Cortex of kidney (tissue), 1 donor: ENCODE measurements at places on chromosomes 4 and X.

- DNase-seq = no peak
Measured at GRCh38 chr4:138200236-138200590, 41.9 kb downstream of the SLC7A11 start.

GRCh38 chrX:35622040-35622439 is 176.1 kb upstream of the MAGEB16 start:
- DNase-seq = no peak

- DNase-seq = no peak
Measured at GRCh38 chr4:52054254-52054653, 3.1 kb downstream of the SPATA18 start.

DNA sequence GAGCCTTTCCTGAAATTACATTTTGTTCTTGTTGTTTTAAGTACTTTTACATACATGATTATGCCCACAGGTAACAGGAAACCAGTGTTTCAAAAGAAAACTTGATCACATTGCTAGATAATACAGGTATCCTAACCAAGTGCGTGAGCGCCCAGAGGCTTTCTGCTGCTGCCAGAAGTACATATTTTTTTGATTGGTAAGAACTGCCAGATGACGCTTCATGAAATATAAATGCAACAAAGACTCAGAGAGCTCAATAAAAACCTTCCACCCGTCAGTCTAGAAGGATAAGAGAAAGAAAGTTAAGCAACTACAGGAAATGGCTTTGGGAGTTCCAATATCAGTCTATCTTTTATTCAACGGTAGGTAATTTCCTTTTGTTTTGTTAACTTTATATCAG is at the start of gene EPGN:
Gene EPGN (plus strand): TSS at position 256 of the 400 bp plus-strand sequence. CDS start 64 bp downstream, at position 320.
- DNase-seq = no peak

GRCh38 chrX:87813566-87813965 is 296.0 kb downstream of the KLHL4 start:
- DNase-seq = no peak

DNA sequence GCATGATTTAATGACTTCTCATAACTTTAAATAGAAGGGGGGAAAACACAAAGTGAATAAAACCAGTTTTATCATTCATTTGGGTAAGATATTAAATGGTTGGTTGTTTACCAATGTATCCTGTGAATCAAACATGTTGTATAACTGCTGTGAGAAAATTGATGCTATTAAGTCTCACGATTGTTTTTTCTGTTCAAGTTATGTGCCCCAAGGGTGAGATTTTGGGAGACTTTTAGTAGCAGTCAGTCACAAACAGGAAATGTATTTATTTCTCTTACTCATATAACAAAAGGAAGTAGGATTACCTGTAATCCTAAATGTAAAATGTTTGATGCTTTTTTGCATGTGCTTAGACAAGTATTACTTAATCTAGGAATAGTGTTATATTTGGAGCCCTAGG is 39.2 kb downstream of the MTHFD2L start:
- no peak for DNase-seq

DNA sequence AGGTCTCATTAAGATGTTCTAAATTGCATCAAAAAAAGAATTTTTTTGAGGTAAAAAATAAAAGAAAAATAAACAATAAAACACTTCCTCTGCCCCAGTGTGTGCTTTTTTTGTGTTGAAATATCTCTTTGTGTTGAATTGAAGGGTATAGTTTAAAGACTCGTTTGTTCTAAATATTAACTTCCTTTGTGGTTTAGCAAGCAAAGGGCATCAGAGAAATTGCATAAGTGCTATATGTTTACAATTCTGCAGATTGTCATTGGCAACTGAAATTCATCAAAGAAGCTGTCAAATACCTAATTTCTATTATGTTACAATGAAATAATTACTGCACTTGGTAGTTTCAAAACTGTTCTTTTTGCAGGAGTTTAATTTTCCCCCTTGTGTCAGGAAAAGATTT is 260.5 kb downstream of the DKK2 start:
- DNase-seq = no peak

- no peak for DNase-seq
Measured at GRCh38 chr4:7171191-7171900, 21.0 kb upstream of the SORCS2 start.

DNA sequence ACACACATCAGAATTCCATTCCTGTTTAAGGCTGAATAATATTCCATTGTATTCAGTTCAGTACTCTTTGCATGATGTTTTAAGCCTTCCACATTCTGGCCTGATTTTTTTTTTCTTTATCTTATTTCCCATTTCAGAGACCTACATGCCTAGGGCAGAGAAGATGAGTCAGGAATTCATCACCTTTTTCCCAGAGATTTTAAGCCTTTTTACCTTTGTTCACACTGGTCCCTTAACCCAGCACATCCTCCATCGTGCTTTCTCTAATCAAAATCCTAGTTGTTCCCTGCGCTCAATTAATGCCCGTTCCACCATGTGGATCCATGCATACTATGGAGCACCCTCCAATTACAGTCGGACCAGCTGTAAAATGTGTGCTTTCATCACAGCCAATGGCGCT is 245.1 kb downstream of the DHX15 start:
- no peak for DNase-seq

GRCh38 chr4:80173841-80174240 is 23.5 kb upstream of the PRDM8 start:
- DNase-seq = no peak

- no peak for DNase-seq
Measured at GRCh38 chr4:16969696-16970135, 71.3 kb upstream of the LDB2 start.

DNA sequence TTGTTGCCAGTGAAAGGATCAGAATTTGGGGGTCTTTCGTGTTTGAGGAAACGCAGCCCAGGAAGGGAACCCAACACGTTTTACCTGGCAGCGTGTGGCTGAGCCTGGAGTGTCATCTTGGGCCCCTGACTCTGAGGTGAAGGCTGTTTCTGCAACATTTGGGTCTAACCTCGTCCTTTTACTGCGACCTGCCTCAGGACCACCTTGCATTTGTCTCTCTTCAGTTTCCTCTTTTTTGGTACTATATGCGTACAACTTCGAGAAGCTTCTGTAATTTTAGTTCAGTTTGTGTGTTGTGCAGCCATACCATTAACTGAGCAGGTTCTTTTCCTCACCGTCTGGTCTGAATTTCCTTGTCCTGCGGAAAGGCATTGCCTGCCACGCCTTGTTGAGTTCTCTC is 61.5 kb downstream of the TMEM131L start:
- DNase-seq = no peak

DNA sequence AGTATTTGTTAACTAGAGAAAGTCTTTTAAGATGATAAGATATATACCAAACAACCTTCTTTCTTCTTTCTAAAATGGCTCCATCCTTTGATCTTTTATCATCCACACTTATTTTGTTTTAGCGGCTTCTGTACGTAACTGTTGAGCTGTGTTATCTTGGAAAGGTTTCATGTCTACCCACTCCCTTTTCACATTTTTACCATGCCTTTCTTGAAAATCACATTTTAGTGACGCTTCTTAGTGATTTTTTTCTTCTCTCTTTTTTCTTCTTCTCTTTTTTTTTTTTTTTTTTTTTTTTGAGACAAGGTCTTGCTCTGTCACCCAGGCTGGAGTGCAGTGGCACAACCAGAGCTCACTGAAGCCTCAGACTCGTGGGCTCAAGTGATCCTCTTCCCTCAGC is 135.1 kb downstream of the CHIC2 start:
- no peak for DNase-seq

- DNase-seq = no peak
Measured at GRCh38 chr4:168374772-168375523, 56.4 kb upstream of the DDX60 start.

DNA sequence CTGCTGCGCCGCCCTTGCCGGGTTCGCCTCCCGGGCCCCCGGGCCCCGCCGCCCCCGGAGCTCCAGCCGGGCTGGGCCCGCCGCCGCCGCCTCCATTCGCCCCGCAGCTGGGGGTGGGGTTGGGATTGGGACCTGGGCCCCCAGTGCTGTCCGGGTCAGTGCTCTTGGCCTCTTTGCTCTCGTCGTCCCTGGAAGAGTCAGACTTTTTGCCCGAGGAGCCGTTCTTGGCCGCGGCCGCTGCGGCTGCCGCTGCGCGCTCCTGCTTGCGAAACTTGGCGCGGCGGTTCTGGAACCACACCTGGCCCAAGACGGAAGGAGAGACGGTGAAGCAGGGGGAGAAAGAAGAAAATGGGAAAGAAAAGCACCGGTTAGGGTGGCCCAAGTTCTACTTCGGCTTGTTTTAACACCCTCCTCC is 2.5 kb downstream of the PHOX2B start:
- DNase-seq = no peak

- DNase-seq = no peak
Measured at GRCh38 chr4:142316025-142316424, 530.1 kb downstream of the INPP4B start.

GRCh38 chr4:11430536-11430935 is 1.8 kb upstream of the HS3ST1 start:
- DNase-seq = no peak

GRCh38 chr4:153428941-153429475 is 37.2 kb upstream of the TMEM131L start:
- DNase-seq = no peak

DNA sequence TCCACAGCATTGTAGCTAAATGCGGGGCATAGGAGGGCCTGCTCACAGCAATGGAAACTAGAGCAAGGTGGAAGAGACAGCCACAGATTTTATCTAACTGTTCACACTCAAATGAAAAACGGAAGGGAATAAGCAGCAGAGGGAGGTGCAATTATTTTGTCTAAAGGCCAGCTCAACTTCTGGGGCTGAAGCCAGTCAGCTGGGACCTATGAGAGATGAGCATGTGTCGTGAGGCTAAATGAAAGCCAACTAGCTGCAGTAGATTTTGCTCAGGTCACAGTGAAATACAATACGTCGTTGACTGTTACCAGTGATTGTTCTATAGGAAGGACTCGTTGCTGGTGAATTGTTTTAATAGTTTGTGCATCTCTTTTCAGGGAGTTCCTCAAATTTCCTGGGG is 26.4 kb upstream of the FGFBP2 start:
- DNase-seq = no peak

- DNase-seq = no peak
Measured at GRCh38 chrX:102129473-102129872, 4.0 kb downstream of the TCEAL2 start.

DNA sequence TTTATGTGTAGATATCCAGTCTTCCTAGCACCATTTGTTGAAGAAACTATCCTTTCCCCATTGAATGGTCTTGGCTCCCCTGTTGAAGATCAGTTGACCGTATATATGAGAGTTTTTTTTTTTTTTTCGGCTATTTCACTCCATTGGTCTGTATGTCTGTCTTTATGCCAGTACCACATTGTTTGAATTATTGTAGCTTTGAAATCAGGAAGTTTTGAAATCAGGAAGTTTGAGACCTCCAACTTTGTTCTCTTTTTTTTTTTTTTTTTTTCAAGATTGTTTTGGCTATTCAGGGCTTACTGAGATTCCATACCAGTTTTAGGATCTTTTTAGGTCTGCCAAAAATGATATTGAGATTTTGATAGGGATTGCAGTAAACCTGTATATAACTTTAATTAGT is 4.3 kb upstream of the SCD5 start:
- DNase-seq = no peak

DNA sequence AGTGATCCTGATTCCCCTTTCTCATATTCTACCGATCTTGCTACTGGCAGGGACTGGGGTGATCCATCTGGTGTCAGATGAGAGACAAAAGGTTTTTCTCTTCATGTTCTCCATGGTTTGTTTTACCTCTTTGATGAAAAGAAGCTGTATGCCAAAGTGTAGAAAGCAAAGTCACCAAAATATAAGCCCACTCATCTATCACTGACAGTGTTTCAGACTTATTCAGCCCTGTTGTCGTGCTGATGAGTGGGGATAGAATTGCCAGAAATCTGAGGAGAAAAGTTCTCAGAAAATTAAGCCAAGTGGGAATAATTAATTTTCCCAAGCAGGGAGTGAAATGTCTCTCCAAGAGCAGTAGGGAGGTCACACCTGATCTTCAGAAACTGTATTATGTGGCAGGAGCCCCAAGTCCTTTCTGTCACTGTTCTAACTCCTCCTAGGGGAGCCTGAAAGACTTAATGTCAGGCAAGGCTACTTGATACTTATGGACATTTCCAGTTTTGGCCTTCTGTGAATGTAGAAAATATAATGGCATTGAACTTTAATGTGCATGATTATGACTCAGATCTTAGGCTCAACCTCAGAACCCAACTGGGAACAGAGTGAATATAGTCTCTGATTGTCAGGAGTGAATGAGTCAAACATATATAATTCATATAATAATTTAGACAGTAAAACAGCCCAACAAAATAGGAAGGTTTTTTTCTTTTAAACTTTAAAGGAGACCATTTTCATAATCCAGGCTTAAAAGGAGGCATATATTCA is 298.1 kb downstream of the ANKRD50 start:
- DNase-seq = no peak

GRCh38 chrX:41734530-41734929 is 10.5 kb downstream of the GPR82 start:
- DNase-seq = no peak

GRCh38 chr4:60365176-60365575 is 835.0 kb upstream of the ADGRL3 start:
- no peak for DNase-seq

DNA sequence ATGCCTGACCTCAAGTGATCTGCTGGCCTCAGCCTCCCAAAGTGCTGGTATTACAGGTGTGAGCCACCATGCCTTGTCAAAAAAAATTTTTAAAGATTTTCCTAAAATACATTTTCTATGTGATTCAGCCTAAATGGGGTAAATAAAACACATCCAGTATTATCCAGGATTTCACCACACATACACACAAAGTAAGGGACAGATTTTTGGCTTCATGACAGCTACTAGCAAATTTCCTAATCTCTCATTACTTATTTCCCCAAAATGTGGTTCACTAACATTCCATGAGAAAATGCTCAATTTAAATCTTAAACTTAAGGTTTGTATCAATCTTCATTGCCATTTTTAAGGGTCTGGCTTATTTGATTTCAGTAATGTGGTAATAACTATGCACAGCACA is 348.5 kb upstream of the INTU start:
- no peak for DNase-seq

DNA sequence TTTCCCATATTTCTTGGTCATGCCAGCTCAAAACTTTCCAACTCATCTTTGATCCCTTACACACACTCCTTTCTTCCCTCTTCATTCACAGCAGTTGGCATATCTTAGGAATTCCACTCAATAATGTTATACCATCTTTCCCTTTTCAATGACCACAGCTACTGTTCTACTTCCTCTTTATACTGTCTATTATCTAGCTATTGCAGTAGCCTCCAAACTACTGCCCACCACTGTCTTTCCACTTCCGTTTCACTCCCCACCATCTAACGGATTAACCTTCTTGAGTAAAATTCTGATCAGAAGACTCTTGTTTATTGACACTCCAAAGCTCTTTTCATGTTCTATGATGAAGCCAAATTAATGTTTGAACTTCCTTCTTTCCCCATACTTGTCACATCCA is 55.8 kb downstream of the ADAMTS3 start:
- no peak for DNase-seq

GRCh38 chr4:152571770-152572169 is 35.9 kb upstream of the FBXW7 start:
- DNase-seq = no peak
